ENCODE measurements at places on chromosomes 7 and 10.

GRCh38 chr7:85474234-85474633 is 287.4 kb upstream of the SEMA3D start:
- no peak for DNase-seq

GRCh38 chr7:48299580-48300169 is 128.4 kb downstream of the ABCA13 start:
- DNase-seq: peak; percentile 59

DNA sequence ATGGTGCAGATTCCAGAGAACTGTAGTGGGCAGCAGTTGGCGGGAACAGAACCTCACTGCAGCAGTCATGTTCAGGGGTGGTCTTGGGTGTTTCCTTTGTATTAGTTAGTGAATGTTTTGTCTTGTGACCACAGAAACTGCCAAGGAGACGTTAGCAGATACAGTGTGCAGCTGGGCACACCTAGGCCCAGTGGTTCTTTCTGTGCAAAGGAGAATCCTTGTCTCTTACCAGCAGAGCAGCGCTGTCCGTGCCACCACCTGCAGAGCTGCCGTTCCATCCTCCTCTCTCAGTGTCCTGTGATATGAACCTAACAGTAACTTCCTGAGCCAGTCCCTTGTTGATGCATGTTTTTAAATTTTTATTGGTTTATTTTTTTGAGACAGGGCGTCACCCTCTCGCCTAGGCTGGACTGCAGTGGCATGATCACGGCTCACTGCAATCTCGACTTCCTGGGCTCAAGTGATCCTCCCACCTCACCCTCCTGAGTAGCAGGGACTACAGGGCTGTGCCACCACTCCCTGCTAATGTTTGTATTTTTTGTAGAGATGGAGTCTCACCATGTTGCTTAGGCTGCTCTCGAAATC is 60.6 kb downstream of the WDR37 start:
- DNase-seq: no peak

DNA sequence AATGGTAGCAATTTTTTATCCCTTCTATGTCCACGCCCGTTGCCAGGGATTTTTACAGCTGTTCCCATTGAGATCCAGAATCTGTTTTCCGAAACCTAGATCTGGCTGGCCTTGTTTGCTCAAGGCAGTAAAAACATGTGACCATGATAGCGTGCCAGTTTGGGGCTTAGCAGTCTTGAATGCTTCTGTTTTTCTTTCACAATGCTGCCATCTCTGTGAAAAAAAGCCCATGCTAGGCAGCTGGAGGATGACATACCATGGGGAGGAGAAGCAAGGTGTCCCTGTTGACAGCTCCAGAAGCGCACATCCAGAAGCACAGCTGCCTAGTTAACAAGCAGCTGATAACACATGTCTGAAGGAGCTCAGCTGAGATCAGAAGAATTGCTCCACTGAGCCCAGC is 2.2 kb upstream of the ZNF92 start:
- DNase-seq: no peak

DNA sequence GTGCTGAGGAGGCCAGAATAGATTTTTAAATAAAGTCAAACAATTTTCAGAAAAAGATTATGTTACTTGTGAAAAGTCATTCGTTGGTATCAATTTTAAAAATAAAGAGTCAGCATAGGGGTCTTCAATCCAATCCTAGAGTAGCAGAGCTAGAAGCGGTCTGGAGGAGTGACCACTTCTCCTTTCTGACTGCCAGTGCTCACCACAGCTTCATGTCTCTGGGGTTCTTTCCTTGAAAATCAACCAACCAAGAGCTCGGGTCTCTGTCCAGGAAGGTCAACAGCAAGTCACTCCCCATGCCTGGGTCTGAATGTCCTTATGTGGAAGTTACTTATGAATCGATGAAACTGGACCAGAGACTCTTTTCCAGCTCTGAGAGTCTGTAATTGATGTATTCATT is 14.3 kb downstream of the PTPRN2 start:
- DNase-seq: no peak

- DNase-seq: no peak
Observed at GRCh38 chr7:144854839-144855424, 19.1 kb upstream of the TPK1 start.

DNA sequence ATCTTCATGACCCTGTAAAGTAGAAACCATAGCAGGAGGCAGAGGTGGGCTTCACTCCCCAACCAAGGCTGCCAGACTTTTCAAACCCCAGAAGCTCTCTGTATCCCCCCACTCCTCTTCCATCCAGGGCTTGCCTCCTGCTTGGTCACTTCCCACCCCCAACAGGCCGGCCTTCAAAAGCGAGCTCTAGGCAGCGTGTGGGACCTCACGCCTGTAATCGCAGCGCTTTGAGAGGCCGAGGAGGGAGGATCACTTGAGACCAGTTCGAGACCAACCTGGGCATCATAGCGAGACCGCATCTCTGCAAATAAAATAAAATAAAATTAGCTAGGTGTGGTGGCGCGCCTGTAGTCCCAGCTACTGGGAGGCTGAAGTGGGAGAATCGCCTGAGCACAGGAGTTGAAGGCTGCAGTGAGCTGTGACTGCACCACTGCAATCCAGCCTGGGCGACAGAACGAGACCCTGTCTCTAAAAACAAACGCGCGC is 743 bp upstream of the POR start:
- DNase-seq: peak; percentile 20

- DNase-seq: no peak
Observed at GRCh38 chr7:92850516-92850915, 14.1 kb upstream of the CDK6 start.

GRCh38 chr10:7255517-7255916 is 155.3 kb downstream of the SFMBT2 start:
- no peak for DNase-seq

DNA sequence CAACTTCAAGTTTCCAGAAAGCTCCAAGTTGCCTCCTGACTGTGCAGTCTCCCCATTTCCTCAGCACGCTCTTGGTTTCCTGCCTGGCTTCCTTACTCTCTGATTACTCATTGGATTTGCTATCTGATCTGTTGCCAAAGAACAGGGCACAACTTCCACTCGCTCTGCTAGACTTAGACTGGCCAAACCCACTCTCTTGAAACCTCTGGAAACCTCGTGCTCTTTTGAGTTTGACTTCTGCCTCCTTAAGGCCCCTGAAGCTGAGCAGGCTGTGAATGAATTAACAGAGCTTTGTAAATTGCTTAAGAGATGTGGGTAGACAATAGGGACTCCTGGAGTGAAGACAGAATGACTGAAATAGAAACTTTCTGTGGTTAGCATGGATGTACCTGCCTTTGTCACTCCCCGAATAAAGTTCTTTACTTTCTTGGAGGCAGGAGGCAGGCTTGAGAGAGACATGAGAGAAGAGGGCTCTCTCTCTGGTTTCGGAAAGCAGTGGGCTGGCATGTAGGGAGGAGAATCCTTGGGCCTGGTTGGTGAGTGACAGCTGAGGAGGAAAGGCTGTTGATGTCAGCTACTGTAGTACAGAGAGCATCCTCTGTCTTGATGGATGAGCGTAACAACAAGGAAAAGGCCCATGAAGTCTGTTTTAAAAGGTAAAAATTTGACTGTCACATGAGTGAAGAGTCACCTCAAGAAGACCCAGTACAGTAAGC is 70.8 kb downstream of the CHN2 start:
- DNase-seq: no peak

DNA sequence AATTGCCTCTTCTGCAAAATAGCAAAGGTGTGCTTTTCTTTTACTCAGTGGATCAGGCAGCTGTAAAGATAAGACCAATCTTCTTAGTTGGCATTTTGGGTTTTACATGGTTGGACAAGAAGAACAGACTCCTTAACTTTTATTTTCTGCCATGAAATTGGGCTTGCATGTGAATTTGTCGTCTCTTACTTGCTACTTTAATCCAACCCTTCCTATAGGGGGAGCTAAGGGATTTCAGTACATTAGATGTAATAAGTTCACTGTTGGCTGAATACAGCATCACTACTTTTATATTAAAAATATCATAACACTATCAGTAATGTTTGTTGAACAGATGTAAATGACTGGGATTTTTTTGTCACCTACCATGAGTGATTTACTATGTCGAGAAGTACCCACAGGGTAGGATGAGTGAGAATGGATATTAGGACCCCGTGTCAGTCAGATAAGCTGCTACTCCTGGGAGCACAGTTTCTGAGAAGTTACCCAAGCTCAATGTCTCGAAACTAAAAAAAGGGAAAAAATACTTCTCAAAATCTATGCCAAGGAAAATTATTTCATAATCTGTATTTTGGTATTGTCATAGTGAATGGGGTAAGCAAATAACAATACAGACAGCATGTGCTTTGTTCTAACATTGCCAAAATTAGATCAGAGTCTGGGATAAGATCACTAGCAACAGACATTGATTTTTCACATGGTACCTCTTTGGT is 127.4 kb upstream of the AGR3 start:
- no peak for DNase-seq

DNA sequence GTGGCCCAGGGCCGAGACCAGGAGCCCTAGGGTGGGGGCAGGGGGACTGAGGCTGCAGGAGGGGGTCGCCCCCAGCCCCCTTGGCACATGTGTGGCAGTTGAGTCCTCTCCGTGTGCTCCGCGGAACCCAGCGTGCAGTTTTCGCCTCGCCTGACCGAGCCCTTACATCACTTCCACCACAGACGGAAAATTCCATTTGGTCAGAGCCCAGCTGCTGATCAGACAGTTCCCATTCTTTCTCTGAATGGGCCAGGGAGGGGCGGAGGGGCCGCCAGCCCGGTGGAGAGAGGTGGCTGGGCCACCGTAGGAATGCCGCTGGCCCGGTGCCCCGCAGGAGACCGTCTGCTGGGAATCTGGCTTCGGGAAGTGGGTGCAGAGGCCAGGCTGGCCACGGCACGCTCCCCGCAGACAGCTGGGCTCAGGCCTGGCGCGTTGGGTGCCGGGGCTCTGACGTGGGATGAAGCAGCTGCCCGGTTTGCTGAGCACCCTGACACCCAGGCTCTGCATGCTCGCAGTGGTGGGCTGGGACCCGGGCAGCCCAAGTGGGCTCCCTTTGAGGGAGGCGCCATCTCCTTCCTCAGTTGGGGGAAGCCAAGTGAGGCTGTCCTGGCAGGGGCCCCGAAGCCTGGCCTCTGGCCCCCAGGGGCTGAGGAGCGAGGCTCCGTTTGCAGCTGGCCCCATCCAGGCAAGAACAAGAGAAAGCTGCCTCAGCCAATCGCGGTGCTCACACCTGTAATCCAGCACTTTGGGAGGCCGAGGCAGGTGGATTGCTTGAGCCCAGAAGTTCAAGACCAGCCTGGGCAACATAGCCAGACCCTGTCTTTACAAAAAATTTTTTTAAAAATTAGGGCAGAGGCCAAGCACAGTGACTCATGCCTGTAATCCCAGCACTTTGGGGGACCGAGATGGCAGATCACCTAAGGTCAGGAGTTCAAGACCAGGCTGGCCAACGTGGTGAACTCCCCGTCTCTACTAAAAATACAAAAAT is 9.9 kb downstream of the TTYH3 start:
- DNase-seq: peak; percentile 40

GRCh38 chr10:103281753-103282152 is 4.8 kb downstream of the INA start:
- no peak for DNase-seq

GRCh38 chr10:37952926-37953325 is 23.5 kb downstream of the ZNF25 start:
- no peak for DNase-seq

GRCh38 chr10:46326971-46327370 is 40.2 kb downstream of the ANTXRL start:
- no peak for DNase-seq

GRCh38 chr10:119640875-119641526 is 10.2 kb upstream of the BAG3 start:
- DNase-seq: no peak

- DNase-seq: no peak
Observed at GRCh38 chr7:150787321-150788281, 12.6 kb downstream of the TMEM176B start.

- DNase-seq: no peak
Observed at GRCh38 chr10:76679030-76679429, 958.6 kb downstream of the KCNMA1 start.

DNA sequence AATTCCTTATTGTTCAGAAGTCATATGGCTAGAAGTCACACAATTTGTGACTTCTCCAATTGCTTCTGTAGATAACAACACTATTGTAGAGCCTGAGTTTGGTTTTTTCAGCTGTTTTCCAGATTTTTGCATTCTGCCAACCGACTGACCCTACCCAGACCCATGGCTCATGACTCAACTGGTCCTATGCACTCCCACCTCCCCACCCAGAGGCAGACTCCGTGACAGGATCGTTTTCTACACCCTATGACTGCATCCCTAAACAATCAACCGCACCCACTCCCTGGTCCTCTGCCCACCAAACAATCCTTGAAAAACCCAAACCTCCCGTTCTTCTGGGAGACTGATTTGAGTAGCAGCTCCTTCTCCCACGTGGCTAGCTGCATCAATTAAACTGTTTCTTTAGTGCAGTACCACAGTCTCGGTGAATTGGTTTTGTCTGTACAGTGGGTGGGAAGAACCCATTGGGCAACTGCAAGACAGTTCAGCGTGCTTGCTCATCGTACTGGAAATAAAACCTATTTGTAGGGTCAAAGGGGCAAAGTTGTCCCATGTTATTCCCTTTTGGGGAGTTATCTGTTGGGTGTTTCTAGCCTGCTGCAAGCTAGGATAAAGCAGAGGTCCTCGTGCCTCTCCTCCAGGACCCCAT is 150.3 kb upstream of the FAM20C start:
- DNase-seq: no peak

- DNase-seq: no peak
Observed at GRCh38 chr7:101412976-101413375, 50.3 kb downstream of the COL26A1 start.

- no peak for DNase-seq
Observed at GRCh38 chr10:38050212-38050611, 39.7 kb downstream of the ZNF33A start.

DNA sequence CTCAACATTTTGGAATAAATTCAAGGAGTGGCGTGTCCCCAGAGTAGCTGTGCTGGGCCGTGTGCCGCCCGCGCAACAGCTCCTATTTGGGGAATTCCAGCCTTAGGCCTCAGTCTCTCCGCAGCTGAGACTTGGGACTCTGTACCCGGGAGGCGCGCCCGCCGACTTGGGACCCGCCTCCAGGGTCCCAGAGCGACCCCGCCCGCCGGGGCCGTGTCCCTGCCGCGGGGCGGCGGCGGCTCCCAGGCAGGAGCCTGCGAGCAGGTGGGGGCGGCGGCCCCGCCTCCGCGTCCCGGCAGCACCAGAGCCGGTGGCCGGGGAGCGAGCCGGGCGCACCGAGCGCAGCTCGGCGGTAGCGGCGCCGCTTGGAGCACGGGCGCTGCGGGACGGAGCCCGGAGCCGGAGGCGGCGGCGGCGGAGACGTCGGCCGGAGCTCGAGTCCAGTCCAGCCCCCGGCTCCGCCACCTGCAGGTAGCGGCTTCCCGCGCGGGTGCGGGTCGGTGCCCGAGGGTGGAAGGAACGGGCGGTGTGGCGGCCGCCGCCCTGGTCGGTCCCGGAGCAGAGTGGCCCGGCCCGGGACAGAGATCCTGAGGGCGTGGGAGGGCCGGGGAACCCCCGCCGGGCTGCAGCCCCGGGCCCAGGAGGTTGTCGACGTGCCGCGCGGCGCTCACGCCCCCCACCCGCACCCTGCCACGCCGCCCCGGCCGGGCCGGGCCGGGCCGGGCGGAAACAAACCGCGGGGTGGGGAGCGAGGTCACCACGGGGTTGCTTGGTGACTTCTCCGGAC is at the start of gene WIPF3:
WIPF3 (plus strand) TSS at position 301 of the 787 bp plus-strand sequence. CDS start 28,217 bp downstream, outside the sequence.
- no peak for DNase-seq
